Colonic mucosa (tissue), 4 donors: ENCODE measurements at places on chromosomes 1 and 21. TPM values are rescaled to one million over a fixed set of nuclear protein-coding genes. Genes with fewer than 3 reads are reported as not detected.

Gene CAMK2N1
- 133 TPM for total RNA-seq

GRCh38 chr1:219463636-219464035 is 149.3 kb downstream of the ZC3H11B start:
- no peak for DNase-seq

DNA sequence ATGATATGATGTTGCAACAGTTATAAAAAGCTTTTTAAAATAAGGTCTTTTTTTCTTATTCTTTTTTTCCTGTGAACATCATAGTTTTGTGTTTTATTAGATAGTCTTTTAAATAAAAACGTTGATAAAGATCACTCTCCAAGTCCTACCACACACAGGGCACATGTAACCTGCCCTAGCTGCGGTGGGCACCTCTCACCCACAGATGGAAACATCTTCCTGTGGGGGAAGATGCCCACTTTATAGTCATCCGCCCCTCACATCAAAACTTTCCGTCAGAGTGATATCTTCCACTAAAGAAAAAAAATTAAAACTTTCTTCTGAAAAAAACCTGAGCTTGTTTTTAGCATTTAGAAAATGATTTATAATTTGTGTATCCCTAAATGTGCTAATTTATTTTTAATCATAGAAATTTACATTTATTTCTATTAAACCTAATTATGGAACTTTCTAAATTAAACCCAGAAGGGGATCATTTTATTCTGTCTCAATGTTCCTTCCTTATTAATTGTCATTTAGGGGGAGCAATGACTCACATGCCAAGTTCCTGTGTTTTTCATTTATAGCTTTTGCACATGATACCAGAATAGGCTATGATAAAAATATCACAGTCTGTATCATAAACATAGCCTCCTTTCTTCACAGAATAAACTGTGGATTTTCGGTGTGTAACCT is 24.7 kb downstream of the TNFRSF9 start:
- no peak for DNase-seq

DNA sequence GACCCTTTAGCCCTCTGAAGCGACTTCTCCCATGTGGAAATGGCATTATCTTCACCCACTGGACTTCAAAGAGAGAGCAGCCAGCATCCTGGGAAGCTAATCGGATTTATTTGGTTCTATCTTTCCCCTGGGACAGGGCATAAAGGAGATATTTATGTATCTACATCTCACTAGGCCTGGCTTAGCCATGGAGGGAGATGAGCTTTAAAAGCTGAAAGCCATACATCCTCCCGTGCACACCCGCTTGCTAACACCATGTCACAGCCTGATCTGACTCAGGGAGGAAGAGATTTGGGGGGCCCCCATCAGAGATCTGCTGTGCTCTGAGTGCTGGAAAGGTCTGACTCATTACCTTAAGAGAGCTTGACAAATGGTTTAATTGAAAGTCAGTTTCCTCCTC is 155.9 kb downstream of the PLXNA2 start:
- DNase-seq: no peak
